Stomach (tissue), 19 donors: ENCODE measurements at places on chromosomes 7 and 10. TPM values are rescaled to one million over a fixed set of nuclear protein-coding genes. Genes with fewer than 3 reads are reported as not detected.

The PRSS2 gene
- total RNA-seq, result not detected

The UCMA gene
- total RNA-seq, result not detected

The CCDC172 gene
- not detected for total RNA-seq

The PCDH15 gene
- total RNA-seq, result not detected

The ACSL5 gene
- 14.3 TPM for total RNA-seq

The MYL10 gene
- not detected for total RNA-seq

The CABCOCO1 gene
- total RNA-seq, result not detected

The INPP5F gene
- total RNA-seq, result 25.7 TPM

The UPF2 gene
- 16.8 TPM for total RNA-seq

The ITIH5 gene
- total RNA-seq, result 10.4 TPM

The VCL gene
- 50.8 TPM for total RNA-seq

The EPDR1 gene
- total RNA-seq, result 8.5 TPM

The DENND2A gene
- 5.1 TPM for total RNA-seq

The PPP1R17 gene
- total RNA-seq, result not detected
